ENCODE measurements at places on chromosomes 4 and X.
A peak's percentile ranks its signal among the peaks of the same experiment; 100 is the strongest.

DNA sequence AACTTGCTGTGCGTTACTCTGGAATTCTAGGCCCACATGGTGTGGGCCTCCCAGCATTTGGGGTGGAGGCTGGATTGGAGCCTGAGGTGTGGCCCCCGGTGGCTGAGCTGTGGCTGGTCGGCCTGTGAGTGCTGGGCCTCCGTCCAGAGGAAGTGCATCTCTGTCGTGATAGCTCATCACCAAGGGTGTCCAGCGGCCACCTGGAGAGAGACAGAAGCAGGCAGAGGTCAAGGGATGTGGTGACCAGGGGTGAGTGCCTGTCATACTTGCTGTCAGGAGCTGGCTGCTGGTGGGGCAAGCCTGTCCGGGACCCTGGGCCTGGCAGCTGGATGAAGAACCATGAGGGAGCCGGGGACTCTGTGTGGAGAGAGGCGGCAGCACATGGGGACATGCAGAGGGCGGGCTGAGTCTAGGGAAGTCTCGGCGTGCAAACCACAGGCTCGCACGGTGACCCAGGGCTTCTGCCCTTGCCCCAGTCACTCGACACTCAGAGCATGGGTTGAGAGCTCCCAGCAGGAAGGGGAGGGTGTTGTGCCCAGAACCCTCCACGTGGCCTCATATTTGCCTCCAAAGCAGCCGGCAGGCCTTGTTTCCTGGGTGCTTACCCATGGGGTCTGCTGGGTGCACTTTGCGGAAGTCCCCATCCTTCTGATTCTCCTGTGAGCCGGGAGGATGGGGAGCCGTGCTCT lies 6.2 kb downstream of the SORCS2 start:
- no peak for DNase-seq

- DNase-seq = no peak
Measured at GRCh38 chrX:8586953-8587352, 122.3 kb downstream of the VCX3B start.

- no peak for DNase-seq
Measured at GRCh38 chrX:20067709-20068561, 48.8 kb downstream of the MAP7D2 start.

DNA sequence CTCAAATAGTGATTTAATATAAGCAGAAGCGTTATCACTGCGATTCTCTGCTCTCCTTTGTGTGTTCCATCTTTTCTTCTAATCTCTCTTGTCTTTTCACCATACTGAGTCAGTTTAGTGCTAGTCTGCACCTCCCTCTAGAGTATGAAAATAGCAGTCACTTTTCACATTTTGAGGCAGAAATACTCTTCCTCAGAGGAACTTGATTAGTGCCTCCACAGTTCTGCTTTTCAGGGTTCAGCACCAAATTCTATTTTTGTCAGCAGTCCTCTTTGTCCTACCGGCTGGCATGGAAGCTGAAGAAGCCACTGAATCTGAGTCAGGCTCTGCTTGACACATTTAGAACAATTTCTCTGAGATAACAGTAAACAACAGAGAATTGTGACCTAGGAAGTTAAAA lies 49.7 kb upstream of the ANKRD17 start:
- no peak for DNase-seq

- DNase-seq = no peak
Measured at GRCh38 chr4:16462656-16463055, 236.4 kb upstream of the TAPT1 start.

- DNase-seq = no peak
Measured at GRCh38 chr4:144208074-144208473, 67.6 kb upstream of the GYPA start.

GRCh38 chr4:99483636-99484035 lies 27.2 kb upstream of the C4orf17 start:
- no peak for DNase-seq

GRCh38 chr4:114782415-114783214 lies 184.0 kb downstream of the UGT8 start:
- DNase-seq = no peak

GRCh38 chr4:16264798-16265197 lies 38.5 kb upstream of the TAPT1 start:
- DNase-seq = peak; percentile 3

DNA sequence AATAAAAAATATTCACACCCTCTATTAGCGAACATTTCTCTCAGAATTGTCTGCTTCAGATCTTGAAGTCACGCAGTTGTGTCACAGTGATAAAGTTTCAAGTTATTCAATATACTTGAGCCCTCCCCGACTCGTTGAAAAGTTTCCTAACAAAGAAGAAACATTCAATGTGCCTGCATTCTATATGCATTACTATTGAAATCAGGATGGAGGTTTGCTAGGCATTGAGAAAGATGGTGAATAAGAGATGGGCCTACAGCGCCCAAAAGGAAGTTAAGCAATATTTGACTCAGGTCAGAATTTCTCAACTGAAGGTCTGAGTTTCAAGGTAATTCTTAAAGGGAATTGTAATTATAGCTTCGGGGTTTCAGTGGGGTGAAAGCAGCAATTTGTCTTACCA lies 6.1 kb downstream of the TCEANC start:
- no peak for DNase-seq

- DNase-seq = no peak
Measured at GRCh38 chr4:159444678-159445077, 341.8 kb downstream of the RAPGEF2 start.

GRCh38 chr4:142405021-142405694 lies 440.9 kb downstream of the INPP4B start:
- DNase-seq = no peak

GRCh38 chr4:68401231-68401630 lies 46.0 kb upstream of the TMPRSS11E start:
- no peak for DNase-seq

GRCh38 chr4:35500812-35501211 lies 743.5 kb downstream of the ARAP2 start:
- DNase-seq = no peak

DNA sequence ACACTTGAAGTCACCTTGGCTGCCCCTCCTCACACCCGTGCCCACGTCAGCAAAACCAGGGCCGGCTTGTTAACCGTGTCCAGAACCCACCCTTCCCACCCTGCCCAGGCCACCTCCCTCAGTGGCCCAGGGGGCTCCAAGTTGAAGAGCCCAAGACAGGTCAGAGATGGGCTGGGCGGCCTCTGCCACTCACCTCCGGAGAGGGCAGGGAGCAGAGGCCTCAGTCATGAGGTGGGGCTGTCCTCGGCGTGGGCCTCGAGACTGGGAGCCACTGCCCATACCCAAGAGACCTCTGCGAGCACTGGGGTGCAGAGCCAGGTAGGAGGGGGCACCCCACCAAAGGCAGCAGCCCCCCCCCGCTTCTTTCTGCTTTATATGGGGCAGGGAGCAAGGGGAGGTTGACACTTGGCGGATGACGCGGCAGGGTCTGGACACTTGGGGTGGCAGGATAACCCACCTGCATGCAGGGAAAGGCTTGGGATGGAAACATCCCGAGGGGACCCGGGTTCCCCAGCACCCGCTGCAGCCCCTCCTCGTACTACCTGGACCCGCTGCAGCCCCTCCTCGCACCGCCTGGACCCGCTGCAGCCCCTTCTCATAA lies 38.0 kb upstream of the SPON2 start:
- DNase-seq = no peak

- no peak for DNase-seq
Measured at GRCh38 chrX:1244164-1245076, 24.2 kb upstream of the CSF2RA start.

- DNase-seq = no peak
Measured at GRCh38 chr4:78747475-78747922, 28.7 kb upstream of the BMP2K start.

- DNase-seq = no peak
Measured at GRCh38 chr4:75180217-75180616, 247.3 kb downstream of the PARM1 start.

- no peak for DNase-seq
Measured at GRCh38 chrX:13330446-13330845, 10.6 kb upstream of the ATXN3L start.

DNA sequence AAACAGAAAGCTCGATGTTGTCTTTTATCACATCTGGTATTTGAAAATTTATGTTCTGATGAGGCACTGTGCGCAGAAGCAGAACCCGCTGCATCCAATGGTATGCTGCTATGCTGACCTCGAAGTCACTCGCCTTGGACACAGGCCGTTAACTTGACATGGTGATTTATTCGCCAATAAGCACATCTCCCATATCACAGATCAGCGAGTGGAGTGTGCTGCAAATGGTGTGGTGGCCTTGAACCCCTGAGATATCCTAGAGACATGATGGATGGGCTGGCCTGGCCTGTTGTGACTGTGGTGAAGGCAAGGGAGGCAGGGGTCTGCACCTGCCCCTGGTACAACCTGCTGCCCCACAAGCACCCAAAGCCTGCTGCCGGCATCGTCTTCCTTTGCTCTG lies 175.4 kb upstream of the FRG1 start:
- DNase-seq = no peak

DNA sequence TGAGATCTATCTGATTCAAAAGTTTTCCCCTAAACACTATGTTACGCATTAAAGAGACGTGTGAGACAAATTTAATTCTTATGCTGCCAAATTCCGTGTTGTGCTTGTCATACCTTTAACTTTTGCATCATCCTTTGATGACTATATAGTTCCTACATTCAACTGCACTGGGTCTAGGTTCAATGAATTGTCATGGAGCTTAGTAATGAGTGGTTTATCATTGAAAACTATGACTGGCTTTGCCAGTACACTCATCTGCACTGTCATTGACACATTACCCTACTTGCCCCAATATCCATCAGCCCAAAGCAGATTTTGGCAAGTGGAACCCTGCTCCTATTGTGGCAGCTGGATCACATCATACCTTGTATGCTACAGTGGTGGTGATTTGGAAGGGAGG lies 882.9 kb upstream of the SLIT2 start:
- DNase-seq = no peak

GRCh38 chr4:184500748-184501589 lies 26.6 kb upstream of the IRF2 start:
- DNase-seq = no peak

DNA sequence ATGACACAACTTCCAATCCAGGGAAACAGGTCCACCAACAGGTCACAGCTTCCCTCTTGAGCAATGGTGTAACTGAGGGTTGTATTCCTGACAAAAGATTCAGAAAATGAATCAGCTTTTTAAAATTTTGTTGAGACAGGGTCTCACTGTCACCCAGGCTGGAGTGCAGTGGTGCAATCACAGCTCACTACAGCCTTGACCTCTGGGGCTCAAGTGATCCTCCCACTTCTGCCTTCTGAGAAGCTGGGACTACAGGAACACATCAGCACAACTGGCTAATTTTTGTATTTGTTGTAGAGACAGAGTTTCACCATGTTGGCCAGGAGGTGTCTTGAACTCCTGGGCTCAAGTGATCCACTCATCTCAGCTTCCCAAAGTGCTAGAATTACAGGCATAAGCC lies 43.7 kb downstream of the SAT1 start:
- no peak for DNase-seq

DNA sequence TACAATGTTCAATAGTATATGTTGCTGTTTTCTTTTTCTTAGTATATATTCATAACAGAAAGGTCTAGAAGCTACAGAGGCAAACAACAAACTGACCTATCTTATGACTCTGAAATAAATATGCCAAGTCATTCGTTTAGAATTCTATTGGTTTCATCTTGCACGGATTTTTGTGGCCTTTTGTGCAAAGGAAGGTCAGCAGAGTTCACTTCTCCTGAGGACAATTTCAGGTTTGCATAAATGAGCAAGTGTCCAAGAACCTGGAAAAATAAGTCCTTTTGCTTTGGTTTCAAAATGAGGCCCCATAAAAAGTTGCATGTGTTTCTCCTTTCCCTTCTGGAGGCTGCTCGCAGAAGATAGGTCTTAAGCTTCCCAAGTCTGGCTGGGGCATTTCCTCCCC lies 156.9 kb downstream of the APBB2 start:
- no peak for DNase-seq

DNA sequence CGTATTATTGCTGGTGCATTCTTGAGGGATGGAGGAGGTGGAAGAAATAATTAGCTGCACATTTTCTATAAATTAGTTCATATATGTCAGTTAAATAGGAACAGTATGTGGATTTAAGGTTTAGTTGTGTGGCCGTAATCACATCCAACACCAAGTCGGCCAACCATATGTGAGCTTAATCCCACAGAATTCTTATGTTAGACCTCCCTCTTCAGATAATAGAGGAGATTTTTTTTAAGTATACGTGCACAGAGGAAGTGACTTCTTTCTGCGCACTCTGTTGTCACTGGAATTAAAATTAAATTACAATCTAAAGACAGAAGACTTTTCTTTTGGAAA lies 2.1 kb downstream of the SEPTIN11 start:
- no peak for DNase-seq

DNA sequence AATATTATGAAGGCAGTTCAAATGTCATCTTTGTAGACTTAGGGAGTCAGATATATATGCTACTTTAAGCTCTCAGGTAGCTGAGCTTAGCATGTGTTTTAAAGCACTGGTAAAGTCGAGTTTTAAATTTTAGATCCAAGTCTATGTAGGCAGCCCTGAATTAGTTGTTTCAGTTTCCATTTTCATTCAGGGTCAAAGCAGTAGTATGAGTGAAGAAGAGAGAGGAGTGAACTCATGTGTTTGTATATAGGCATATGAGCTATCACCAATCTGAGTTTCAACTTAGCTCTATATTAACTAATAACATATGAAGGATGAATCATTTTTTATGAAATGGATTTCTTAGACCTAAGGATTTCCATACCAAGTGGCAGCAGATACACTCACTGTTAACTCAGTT lies 1353.4 kb downstream of the FSTL5 start:
- DNase-seq = no peak

GRCh38 chr4:7627251-7628250 lies 192.8 kb upstream of the PSAPL1 start:
- no peak for DNase-seq

Measured in NCI-H1694 treated with DMSO at 0.1 percent for 48 hours (cell line).